Fibroblast of villous mesenchyme (primary cell): ENCODE measurements at places on chromosomes 16 and 17. TPM values are rescaled to one million over a fixed set of nuclear protein-coding genes. Genes with fewer than 3 reads are reported as not detected.

GRCh38 chr16:67539691-67540635 lies 11.3 kb downstream of the RIPOR1 start:
- no peak for DNase-seq

DNA sequence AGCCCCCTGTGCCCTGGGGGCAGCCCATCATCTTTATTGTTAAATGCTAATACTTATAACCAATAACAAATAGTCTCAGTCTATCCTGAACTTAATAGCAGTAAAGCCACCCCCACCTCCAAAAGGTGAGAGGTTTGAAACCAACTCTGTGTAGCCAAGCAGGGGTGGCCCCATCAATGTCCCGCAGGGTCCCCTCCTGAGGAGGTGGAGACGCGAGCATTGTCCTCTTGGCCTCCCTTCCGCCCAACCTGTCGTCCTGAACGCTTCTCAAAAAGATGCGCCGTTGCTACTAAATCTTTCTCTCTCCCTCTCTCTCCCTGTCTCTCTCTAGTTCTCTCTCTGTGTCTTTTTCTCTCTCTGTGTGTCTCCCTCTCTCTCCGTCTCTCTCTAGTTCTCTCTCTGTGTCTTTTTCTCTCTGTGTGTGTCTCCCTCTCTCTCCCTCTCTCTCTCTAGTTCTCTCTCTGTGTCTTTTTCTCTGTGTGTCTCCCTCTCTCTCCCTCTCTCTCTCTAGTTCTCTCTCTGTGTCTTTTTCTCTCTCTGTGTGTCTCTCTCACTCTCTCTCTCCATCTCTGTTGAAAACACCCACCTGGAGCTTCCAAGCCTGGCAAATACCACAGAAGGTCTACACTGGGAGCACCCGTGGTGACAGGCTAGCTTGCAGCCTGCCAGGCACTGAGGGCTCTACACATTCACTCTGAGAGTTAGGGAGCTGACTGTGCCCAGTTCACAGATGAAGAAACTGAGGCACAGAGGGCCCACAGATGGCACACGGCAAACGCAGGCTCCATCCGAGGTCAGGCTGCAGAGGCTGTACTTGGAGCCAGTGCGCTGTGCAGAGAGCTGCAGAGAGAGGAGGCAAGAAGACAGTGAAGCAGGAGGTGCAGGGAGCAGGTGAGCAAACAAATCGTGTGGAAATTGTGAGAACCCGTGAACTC lies 185.9 kb downstream of the C16orf95 start:
- no peak for DNase-seq

- DNase-seq: no peak
Observed at GRCh38 chr16:58047557-58048348, 22.2 kb downstream of the MMP15 start.

DNA sequence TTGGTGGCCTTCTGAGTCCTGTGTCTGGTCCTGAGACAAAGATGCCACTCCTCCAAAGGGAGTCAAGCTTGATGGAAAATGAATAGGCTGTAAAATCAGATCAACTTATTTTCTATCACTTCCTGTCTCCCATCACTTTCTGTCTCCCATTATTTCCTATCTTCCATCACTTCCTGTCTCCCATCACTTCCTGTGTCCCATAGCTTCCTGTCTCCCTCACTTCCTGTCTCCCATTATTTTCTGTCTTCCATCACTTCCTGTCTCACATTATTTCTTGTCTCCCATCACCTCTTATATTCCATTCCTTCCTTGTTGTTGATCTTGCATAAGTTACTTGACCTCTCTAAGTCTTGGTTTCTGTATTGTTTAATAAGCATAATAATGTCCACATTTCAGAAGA lies 418.5 kb upstream of the EEF2KMT start:
- no peak for DNase-seq

DNA sequence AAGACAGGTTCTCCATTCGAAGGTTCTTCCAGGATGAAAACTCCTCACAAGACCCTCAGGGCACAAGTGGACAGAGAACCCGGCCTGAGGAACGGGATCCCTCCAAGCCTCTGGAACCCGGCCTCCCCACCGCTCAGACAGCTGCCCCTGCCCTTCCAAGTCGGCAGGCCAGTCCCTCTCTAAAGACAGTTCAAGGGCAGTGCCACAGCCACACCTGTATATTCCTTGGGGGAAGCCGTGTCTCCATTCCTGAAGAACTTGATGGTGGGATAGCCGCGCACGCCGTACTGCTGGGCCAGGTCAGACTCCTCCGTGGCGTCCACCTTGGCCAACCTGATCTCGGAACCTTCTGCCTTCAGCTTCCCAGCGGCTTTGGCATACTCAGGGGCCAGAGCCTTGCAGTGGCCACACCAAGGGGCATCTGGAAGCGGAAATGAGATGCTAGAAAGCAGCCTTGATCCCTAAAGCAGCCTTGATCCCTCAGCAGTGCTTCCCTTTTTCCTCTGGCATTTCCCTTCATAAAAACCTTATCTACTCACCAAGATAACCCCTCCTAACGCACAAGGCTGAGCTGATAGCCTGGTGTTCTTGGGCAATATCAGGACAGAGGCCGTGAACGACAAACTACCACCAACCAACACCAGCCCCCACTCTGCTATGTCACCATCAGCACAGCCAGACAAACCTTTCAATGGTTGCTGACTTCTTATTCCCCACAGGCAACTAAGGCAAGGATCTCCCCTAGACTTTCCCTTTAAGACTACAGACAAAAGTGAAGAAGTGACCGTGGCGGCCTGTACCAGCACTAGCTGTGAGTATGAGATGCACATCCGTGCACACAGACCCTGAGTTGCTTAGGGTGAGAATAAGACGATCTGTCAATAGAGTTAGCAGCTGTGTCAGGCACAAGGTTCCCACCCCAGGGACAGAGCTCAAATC lies 1.1 kb downstream of the P4HB start:
- peak; percentile 82 for DNase-seq

DNA sequence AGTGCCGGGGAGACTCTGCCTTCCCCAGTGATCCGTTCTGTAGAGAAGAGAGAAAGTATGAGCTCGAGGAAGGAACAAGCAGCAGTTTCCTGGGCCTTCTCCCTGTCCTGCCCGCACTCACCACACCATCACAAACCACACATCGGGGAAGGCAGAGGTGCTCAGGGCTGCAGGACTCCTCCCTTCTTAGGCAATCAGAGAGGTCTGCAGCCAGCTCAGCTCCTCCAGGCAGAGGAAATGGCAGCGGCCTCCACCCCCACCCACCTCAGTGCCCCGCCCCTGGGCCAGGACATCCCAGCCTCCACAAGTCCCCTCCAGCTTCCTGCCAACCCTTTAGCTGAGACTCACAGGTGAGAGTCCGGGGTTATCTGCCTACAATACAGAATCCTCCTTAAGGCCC lies 2.0 kb downstream of the ZNF319 start:
- DNase-seq: peak; percentile 44

DNA sequence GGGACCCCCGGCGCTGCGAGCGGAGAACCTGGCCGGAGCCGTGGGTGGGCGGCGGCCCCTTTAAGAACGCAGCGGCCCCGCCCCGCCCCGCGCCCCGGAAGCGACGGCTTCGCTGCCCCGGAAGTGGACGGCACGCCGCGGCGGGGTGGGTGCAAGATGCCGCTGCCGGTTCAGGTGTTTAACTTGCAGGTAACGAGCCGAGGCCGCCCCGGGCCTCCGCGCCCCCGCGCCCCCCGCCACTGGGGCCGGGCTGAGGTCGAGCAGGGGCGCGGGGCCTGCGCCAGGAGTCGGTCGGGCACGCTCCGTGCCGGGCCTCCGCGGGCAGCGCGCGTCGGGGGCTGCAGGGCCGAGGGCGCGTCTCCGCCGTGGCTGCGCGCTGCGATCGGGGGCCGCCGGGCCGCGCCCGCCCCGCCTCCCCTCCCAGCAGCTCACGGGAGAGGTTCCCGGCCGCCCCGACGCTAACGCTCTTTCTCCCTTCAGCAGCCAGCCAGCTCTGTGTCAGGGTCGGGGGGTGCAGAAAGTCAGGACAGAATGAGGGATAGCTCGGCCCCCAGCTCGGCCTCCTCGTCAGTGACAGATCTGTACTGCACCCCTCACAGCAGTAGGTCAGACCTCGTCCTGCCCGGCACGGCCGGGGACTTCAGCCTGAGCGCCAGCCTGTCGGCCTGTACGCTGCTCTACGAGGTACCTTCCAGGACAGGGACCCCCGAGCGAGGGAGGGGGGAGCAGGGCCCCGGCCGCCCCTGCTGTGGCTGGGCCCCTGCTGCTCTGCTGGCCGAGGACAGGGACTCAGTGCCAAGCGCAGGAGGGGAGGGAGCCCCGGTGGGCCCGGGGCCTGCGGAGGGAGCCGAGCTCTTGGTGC lies at the start of the genes GPS1 and RFNG:
Gene GPS1 (plus strand): TSS at position 123 of the 862 bp plus-strand sequence. CDS start 34 bp downstream, at position 157.
Gene RFNG (minus strand): TSS at position 36 of the 862 bp plus-strand sequence. CDS start 45 bp downstream, outside the sequence.
- peak; percentile 55 for DNase-seq

- no peak for DNase-seq
Observed at GRCh38 chr17:78019976-78020716, 61.6 kb downstream of the TNRC6C start.

GRCh38 chr16:31530405-31530804 lies 2.7 kb downstream of the AHSP start:
- no peak for DNase-seq

DNA sequence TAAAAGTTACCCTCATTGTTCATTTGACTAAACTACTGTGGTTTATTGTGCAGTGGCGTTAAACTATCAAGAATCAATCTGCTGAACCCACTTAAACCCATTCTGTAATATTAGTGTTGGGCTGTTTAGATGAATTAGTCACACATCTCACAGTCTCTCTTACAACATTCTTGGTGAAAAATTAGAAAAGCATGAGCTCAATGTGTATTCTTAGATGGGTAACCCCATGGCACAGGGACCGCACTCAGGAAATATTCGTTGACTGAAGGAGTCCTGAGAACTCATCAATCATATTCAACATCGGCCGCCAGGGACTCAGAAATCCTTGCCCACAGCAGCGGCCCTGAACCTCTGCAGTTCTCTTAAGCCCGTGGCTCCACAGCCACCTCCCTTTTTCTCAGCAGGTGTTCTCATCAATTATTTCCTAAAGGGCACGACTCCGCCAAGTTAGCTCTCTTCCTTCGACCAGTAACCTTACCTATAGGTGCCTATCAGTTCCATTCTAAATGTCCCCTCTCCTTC lies 155.6 kb downstream of the STX8 start:
- no peak for DNase-seq

DNA sequence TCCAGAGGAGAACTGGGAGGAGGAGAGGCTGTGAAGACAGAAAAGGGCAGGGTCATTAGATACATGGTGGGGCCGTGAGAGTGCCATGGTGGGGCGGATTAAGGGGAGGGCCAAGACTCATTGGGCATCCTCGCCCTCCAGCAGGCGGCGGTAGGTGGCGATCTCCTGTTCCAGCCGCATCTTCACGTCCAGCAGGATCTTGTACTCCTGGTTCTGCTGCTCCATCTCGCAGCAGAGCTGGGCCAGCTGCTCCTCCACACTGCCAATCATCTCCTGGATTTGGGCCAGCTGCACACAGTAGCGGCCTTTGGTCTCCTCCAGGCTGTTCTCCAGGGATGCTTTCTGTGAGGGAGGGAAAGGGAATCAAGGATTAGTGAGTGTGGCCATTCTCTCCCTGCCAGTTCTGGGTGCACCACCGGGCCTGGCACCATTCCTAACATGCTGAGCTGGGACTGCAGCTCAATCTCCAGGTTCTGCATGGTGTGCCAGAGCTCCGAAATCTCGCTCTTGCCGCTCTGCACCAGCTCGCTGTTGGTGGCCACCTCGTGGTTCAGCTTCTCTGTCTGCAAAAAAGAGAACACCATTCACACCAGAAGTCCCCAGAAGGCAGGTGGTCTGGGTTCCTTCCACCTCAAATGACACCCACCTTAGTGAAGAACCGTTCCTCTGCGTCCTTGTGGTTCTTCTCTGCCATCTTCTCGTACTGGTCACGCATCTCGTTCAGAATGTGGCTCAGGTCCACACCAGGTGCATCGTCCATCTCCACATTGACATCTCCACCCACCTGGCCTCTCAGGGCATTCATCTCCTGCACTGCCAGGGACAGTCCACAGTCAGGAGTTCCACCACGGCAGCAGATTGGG lies 129.0 kb downstream of the CCDC144A start:
- no peak for DNase-seq

DNA sequence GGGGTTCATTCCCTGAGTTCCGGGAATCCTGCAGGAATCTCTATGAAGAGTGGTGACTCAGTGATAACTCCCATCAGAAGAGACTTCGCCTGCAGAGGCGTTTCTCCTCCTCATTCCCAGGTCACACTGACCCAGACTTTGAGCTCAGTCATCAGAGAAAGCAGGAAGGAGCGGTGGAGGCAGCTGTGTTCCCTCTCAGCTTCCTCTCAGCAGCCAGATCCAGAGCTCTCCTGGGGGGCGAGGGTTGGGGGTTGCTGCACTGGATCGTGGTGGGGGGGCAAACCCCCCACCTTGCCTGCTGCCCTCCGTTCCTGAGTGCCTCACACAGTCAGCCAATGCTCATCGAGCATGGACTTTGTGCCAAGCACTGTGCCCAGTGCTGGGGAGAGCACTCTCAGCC lies 271.2 kb downstream of the CBLN1 start:
- DNase-seq: no peak

DNA sequence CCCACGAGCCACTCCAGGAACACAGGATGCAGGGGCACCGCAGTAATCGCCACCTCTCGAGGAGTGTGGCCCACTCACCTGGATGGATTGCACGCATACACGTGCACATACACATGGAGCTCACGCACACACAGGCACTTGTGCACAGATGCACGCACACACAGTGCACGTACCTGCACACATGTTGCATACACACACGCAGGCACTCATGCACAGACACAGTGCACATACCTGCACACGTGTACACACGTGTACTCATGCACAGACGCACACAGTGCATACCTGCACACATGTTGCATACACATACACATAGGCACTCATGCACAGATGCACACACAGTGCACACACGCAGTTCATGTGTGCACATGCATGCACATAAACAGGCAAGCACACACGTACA lies 11.6 kb upstream of the WDR45B start:
- DNase-seq: no peak

SPATA22 gene
- 1.3 and 3.5 TPM in 2 replicates for total RNA-seq

CHRNE gene
- under 0.01 and 0.32 TPM in 2 replicates for total RNA-seq

KRT28 gene
- total RNA-seq: not detected in 2 replicates

OTOP3 gene
- total RNA-seq: not detected in 2 replicates

SHBG gene
- total RNA-seq: 0.64 and 0.86 TPM in 2 replicates

SMIM5 gene
- under 0.01 TPM in 1 of 2 replicates, not detected in the other for total RNA-seq

DPEP1 gene
- not detected in 2 replicates for total RNA-seq

TRAP1 gene
- 59.6 and 63.8 TPM in 2 replicates for total RNA-seq

NT5C gene
- 40.2 and 98.2 TPM in 2 replicates for total RNA-seq

SPNS2 gene
- total RNA-seq: under 0.01 and 0.43 TPM in 2 replicates

C17orf113 gene
- under 0.01 and 0.32 TPM in 2 replicates for total RNA-seq

SOX15 gene
- total RNA-seq: under 0.01 and 0.64 TPM in 2 replicates

C17orf78 gene
- not detected in 2 replicates for total RNA-seq
